Head of caudate nucleus (tissue), 42 donors: ENCODE measurements at places on chromosomes 4 and X.

GRCh38 chr4:99248714-99249113, 29.7 kb upstream of the ADH6 start:
- DNase-seq: no peak

DNA sequence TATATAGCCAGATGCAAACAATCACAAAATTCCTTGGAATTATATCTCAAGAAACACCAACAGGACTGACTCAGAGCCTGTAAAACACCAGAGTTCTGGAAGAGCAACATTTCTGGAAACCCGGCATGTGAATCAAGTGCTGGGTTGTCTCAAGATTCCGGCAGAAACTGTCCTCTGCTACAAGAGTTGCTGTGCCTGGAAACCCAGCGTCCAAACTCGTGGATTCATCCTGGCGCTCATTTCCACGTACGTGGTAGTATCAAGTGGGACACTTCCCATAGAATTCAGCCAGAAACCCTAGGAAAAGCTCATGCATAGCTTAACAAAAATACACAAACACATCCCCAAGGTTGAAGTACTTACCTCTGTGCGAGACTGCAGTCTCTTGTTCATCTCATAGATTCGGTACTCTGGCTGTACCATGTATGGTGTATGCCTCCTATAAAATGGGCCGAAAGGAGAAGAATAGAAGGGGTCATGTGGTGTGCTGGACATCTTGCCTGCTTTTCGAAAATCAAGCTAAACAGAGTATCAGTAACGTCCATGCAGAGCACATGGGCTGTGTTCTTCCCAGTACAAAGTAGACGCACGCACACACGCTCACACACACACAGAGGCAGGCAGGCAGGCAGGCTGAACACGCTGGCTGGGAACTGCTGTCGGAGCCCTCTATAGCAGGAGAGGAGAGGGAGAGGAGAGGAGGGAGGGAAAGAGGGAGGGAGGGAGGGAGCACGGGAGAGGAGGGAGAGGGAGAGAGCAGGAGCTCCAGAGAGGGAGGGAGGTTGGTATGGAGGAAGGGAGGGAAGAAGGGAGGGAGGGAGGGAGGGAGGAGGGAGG, at the start of gene LDB2:
Gene LDB2 (minus strand): TSS at position 655 of the 837 bp plus-strand sequence.
- peak; percentile 81 for DNase-seq

DNA sequence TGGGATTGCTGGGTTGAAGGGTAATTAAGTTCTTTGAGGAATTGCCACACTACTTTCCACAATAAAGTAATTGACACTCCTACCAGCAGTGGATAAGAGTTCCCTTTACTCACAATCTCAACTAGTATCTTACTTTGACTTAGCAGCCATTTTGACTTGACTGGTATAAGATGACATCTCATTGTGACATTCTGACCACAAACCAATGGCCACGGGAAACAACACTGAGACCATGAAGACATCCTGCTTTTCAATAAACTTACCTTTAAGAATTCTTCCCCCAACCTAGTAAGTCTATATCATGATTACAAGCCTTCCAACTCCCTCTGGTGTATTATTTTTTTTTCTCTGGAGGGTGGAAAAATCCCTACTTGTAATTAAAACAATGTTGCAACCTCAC, 66.9 kb upstream of the WDR1 start:
- DNase-seq: no peak

DNA sequence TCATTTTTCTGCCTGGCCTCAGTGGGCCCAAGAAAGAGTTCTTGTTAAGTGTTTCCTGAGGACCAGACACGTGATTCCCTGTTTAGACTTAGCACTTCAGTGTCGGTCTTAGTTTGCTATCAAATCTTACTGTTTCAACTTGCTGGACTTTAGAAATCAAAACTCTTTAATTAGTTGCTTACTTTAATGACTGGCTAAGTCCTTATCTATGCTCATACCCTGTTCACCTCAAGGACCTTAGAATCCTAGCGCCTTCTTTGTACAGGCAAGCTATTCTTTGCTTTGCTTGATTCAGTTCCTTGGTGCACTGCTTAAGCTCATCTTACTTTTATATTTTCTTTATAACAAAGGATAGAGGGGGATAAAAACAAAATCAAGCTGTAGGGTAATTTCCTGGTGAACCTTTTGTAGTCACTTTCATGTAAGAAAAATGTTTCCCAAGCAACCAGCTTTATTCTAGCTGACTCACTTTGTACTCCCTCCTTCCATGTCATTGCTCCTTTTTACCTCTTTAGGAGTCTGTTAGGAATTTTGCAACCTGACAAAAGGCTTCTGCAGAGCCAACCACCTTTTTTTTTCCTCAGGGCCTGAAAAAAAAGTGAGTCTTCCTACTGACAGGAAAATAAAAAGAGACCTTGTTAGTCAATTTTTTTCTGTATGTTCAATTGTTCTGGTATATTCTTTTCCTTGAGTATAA, 14.7 kb downstream of the WDR44 start:
- DNase-seq: no peak

GRCh38 chrX:74160358-74160757, 143.6 kb upstream of the ZCCHC13 start:
- no peak for DNase-seq

- DNase-seq: no peak
Observed at GRCh38 chrX:138754861-138755260, 43.3 kb upstream of the FGF13 start.

GRCh38 chr4:13515268-13515667, 29.0 kb downstream of the NKX3-2 start:
- no peak for DNase-seq

DNA sequence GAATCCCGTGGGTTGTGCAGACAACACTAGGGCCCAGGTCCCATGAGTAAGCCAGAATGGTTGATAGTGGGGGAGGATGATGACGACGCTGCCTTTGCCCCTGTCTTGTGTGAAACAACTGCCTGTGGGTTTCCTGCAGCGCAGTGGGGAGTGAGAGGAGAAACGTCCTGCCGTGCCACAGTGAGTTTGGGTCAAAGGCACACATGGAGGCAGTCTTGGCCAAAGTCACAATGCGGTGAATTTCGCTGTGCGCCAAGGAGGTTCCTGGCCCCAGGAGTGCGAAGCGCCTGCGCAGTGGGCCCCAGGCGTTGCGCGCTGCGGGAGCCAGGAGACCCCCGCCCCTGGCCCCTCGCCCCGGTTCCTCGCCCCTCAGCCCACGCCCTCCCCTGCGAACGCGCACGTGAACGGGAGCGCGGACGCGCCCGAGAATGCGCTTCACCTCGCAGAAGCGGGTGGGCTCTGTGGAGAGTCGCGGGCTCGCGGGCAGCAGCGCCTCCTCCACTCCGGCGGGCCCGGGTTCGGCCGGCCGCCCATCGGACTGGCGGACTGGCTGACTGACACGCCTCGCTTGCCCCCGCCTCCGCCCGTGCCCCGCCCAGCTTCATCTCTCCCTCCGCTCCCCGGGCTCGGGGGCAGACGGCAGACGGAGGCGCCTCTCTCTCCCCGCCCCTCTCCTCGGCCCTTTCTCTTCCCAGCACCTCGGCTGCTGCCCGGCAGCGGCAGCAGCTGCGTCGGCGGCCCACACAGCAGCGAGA, at the start of gene NUDT10:
Gene NUDT10 (plus strand): TSS at position 635 of the 755 bp plus-strand sequence. CDS start 144 bp downstream, outside the sequence.
- peak; percentile 34 for DNase-seq
